ENCODE measurements at places on chromosomes 1 and 21.

DNA sequence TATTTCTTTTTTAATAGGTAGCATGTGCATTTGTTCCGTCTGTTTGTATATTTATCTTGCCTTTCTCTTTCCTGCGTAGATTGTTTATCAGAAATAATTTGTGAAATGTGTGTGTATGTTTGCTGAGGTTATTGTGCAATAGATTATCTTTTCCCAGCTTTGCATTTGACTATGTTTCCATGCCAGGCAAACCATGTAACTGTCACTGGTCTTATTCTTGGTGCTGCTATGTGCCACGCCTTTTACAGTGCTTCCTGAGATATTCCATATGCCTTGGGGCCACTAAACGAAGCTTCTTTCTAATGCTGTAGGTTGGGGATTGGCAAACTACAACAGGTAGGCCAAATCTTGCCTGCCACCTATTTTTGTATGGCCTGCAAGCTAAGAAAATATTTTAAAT lies 598.8 kb downstream of the PLPP3 start:
- no peak for DNase-seq

DNA sequence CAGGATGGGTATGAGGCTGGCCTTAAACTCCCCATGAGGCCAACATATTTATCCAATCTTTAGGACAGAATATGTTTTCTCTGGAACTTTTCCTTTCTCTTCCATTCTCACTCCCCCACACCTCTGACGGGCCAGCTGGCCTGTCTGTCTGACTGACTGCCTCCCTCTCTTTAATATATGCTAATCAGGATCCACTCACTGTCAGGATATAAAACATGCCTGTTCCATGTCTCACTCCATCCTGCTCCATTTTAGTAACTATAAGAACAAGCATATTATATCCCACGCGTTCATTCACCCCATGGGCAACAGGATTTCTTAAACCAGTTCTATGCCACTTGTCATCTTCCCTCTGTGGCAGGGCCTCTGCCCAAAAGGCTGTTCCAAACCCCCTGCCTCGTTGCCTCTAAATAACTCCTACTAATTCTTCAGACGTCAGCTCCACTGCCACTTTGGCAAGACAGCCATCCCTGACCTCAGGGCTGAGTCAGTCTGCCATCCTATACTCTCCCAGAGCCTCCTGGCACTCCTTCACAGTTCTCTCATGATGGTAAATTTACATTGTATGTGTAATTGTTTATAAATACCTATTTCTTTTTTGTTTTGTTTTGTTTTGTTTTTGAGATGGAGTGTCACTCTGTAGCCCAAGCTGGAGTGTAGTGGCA lies 84.3 kb upstream of the SPATA6 start:
- no peak for DNase-seq

DNA sequence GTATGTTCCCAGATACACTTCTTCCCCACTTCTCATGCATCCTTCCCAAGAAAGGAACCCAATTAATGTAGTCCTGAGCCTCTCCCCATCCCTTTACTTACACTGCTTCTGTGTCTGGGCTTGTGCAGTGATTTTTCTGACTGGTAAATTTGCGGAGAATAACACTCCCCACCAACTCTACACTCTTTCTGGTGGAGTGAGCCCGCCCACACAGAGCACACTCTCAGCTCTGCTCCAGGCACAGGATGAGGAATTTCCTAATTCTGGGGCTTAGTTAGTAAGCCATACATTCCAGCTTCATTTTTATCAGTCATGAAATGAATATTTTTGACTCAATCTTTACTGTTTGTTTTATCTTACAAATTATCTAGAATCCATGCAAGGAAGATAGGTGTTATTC lies 38.6 kb downstream of the FMO4 start:
- DNase-seq, result no peak

GRCh38 chr1:154350383-154350782 lies 25.1 kb downstream of the ATP8B2 start:
- no peak for DNase-seq

DNA sequence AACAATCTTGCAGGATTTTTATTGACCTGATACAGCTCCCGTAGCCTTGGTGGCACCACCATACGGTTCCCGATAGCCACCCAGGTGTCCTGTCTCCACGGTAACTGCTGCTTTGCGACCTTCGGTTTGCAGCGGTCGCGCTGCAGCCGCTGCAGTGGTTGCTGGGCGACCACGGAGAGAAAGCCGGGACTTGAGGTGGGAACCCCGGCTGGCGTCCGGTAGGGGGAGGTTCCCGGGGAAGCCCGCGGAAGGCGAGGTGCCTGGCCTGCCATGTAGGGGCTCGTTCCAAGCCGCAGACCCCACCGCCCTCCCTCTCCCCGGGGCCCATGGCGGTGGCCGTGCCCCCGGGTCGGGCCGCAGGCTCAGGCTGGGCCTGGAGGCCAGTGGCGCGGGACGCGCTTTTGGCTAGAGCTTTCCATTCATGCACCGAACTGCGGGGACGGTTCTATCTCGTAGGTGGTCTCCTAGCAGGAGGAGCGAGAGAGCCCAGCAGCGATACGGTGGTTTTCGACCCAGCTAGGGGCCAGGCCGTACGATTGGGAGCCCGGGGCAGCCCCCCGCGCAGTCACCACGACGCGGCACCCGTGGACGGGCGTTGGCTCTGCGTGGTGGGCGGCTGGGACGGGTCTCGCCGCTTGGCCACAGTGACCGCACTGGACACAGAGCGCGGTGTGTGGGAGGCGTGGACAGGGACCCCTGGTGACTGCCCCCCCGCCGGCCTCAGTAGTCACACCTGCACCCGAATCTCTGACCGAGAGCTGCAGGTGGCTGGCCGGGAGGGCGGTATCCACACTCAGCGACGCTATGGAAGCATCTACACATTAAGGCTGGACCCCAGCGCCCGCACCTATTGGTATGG lies at the start of gene KLHDC9:
Gene KLHDC9, plus strand, starts transcription at position 152 of the 859 bp plus-strand sequence. Its CDS starts 175 bp downstream, at position 327.
- DNase-seq, result peak; percentile 81

- DNase-seq, result no peak
Observed at GRCh38 chr1:161740921-161741320, 8.7 kb upstream of the DUSP12 start.
